RWPE2 (cell line): ENCODE measurements at places on chromosomes 2 and 18.
A peak's percentile ranks its signal among the peaks of the same experiment; 100 is the strongest.

- DNase-seq = no peak
Observed at GRCh38 chr2:235597081-235597615, 103.3 kb downstream of the AGAP1 start.

- peak; percentile 81 for DNase-seq
Observed at GRCh38 chr2:219289537-219290361, 10.6 kb downstream of the DNAJB2 start.

DNA sequence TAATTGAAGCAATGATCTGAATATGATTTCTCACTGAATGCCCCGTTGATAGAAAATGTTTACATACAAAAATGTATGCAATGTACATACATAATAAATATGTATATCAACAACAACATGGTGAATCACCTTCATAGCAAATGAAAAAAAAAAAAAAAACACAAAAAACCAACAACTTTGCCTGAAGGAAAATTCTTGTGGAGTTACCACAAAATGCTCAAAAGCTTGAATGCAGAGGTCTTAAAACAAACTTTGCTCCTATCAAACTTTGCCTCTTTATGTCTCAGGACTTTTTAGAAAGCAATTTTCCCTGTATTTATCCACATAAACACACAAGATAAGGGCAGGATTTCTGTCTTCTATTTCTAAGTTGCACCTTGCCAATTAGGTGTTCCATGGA, 92.9 kb upstream of the SIX2 start:
- DNase-seq = no peak

DNA sequence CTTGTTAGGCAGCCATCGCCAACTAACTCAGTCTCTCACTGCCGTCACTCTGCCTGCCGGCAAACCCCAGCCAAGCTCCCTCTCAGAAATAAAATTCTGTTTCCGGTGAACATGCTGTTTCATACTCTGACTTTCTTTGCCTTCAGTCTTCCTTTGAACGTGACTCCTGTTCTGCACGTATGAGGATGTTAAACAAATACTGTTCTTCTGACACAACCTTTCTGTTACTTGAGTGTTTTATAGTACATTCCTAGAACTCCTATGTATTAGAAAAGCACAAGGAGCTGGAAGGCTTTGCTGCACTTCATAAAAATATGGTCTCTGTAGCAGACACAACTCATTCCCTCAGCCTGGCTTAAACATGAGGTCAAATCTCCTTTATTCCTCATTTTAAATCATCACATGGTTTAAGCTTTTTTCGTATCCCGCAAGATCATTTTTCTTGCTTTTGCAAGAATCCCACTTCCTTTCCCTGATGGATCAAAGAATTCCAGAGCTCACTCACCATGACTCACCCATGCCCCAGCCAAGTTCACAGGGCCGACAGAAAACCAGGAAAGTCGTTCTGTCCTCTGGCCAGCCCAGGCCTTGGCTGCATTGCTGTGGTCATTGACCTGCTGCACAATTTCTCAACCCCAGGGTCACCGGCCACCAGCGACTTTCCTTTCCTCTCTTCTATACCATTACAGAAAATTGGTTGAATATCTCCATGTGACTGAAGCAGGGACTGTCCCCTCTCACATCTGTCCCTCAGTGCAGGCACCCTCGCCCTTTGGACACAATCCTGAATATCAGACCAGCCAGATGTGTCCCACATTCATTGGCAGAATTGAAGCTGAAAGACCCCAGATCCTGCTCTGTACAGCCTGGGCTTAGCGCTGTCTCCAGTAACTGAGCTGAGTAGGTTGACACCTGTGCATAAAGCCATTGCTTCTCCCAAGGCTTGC, 183.1 kb upstream of the ARL4C start:
- peak; percentile 81 for DNase-seq

DNA sequence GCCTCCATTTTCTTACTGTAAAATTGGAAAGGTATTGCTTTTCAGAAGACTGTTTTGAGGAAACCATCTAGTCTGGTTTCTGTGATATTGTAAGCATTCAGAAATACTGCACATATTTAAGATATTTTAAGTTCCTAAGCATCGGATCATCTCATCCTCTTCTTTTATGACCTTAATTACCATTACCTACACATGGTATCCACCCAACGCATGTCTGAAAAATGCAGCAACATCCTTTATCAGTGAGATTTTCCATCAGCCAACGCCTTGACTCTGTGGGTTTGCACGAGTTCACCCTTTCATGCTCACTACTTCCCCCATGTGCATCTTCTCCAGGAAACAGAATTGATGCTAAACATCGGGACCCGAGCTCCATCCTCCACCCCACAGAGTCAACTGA, 84.3 kb downstream of the COL4A4 start:
- DNase-seq = no peak

DNA sequence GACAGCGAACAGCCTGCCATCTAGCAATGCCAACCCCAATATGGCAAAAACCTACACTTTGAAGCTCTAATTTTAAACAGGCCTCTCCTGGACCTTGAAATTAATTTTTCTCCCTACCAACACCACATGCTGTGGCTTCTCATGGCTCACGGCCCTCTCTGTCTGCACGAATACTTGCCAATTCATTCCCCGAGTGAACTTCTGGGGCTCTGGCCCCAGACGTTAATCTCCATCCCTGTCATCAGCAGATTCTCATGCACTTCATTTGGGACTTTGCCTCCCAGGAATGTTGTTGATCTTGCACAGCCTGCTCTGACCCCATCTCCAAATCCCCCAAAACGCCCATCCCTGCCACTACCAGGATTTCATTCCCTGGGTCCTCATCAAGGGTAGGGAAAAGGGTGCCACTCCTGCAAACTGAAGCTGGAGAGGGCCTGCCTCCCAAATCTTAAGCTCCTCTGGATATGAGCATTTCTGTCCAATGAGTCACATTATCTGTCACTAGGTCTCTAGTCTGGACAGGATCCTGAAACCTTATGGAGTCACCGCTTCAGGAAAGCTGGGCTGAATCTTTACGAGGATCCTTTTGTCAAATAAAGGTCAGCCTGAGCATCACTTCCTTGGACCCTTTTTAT, 10.4 kb downstream of the FIGLA start:
- no peak for DNase-seq

DNA sequence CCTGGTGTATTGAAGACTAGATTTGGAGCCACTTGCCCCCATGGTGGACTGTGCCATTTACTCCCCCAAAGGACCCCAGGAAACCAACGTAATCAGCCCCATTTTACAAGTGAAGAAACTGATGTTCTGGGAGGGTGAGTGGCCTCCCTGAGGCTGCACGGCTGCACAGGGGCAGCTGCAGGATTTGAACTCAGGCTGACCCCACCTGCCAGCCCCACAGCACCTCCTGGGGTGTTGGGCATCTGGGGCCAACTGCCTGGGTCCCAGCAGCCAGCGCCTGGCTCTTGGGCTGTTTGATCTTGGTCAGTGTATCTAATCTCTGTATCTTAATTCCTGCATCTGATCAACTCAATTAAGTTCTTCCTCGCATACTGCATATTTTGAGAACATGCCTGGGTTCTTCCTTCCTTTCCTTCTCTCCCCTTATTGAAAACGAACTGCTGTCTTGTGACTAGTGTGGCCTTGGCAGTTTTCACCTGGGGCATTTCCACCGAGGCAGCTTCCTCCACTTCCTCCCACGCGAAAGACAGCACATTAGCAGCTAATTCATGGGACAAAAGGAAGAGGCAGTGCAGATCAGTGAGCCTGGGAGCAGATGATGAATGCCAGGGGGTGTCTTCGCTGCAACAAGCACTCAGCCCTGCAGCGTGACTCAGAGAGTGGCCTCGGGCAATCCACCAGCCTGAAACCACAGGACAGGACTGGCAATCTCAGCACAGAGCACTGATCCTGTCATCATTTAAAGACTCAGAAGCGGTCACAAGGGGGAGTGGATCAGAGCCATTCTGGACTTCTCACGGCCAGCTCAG, 184.1 kb upstream of the RAB12 start:
- DNase-seq = no peak

GRCh38 chr2:230435431-230435830, 19.4 kb downstream of the SP100 start:
- DNase-seq = no peak

GRCh38 chr2:132849118-132849517, 179.1 kb upstream of the LYPD1 start:
- no peak for DNase-seq

GRCh38 chr2:238256594-238257104, 16.8 kb upstream of the HES6 start:
- DNase-seq = peak; percentile 88

DNA sequence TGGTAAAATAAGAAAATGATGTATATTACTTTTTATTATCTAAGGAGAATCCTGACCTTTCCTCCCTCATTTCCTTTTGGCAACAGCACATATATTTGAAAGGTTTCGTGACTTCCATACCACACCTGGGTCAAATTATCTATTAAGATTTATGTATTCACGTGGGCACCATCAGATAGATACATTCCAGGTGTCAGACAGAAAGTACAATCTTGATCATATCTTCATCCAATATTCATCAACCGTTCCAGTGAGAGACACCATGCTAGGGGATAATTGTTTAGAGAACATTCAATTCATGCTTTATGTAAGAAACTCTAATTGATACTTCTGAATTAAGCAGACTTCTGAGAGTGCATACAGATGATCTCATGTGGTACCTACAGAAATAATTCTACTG, 73.7 kb downstream of the SCN9A start:
- no peak for DNase-seq

DNA sequence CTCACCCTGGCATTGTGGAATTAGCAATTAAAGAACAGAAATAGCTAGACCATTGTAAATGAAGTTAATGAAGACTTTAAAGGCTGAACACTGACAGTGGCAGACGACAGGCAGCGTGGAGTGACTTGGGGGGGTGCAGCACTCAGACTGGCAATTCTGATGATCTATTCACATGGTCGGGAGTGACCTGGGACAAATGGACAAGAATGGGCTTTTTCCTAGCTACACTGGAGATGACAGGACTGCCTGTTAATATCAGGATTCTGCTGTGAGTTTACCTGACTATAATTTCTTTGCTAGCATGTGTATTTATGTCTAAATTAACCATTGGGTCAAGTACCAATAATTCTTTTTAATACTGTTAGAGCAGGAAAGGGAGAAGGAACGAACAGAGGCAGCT, 199.6 kb downstream of the FBXO15 start:
- no peak for DNase-seq

- DNase-seq = no peak
Observed at GRCh38 chr2:240289701-240290431, 145.6 kb upstream of the GPC1 start.

DNA sequence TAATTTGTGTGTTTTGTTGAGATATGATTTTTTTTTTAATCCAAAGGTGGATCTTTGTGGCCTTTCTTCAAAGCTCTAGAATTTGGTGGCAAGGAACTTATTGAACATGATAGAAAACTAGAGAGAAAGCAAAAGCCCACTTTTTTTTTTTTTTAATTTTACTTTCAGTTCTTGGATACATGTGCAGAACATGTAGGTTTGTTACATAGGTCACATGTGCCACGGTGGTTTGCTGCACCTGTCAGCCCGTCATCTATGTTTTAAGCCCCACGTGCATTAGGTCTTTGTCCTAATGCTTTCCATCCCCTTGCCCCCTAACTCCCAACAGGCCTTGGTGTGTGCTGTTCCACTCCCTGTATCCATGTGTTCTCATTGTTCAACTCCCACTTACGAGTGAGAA, 135.9 kb downstream of the RHBDD1 start:
- no peak for DNase-seq

- no peak for DNase-seq
Observed at GRCh38 chr2:129764376-129765325, 214.8 kb upstream of the RAB6C start.

- no peak for DNase-seq
Observed at GRCh38 chr2:39491653-39492052, 54.6 kb upstream of the MAP4K3 start.

GRCh38 chr2:10417551-10418335, 30.4 kb downstream of the ODC1 start:
- no peak for DNase-seq

- DNase-seq = no peak
Observed at GRCh38 chr18:11948852-11949523, 32.3 kb upstream of the IMPA2 start.

DNA sequence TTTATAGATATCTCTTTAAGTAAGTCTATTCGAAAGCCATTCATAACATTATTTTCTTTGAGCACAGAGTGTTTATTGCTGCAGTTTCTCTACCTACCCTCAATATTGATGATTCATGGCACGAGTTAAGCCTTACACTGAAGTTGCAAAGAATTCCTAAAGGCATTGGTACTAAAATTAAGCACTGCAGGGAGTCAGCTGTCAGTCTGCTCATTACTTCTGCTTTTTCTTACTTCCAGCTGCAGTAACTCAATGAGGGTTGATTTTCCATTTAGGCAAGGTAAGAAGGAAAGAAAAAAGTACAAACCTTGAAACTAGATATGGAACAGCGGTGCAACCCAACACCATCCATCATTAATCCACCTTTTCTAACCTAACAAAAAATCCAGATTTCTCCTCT, 65.2 kb downstream of the RNF152 start:
- DNase-seq = no peak

DNA sequence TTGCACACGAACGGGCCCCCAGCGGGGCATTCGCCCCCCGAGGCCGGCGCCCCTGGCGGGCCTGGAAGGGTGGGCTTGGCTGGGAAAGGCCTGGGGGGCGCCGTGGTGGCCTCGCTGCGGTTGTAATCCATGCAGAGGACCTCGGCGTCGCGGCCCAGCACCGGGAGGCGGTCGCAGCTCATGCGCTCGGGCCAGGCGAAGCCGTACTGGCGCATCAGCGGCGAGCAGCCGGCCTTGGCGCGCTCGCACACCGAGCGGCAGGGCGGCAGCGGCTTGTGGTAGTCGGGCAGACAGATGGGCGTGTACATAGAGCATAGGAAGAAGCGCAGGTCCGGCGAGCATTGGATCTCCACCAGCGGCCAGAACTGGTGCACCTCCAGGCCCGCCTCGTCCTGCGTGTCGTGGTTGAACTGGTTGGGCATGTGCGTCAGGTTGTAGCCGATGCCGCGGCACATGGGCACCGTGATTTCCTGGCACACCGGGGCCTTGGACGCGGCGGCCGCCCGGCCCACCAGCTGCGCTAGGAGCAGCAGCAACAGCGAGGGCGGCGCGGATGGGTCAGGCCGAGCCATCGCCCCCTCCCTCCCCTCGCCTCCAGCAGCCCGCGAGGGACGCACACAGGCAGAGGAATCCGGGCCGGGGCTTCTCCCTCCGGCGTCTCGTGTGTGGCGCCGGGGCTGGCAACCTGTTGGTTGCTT, 1.4 kb downstream of the FZD5 start:
- DNase-seq = peak; percentile 70

DNA sequence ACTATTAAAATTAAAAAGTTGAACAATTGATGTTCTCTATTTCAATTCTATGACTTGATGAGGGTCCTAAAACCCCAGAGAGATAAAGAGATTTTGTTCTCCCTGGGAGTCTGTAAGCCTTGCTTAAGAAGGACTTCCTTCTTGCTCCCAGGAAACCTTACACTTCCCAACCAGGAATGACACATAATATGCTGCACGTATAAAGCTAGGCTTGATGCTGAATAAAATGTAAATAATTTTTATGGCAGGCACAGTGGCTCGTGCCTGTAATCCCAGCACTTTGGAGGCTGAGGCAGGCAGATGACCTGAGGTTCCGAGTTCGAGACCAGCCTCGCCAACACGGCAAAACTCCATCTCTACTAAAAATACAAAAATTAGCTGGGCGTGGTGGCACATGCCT, 27.8 kb downstream of the SPIRE1 start:
- DNase-seq = no peak

- no peak for DNase-seq
Observed at GRCh38 chr2:145797692-145798091, 1277.8 kb upstream of the ZEB2 start.
